ENCODE measurements at places on chromosomes 7 and 10.

GRCh38 chr10:78316451-78316931 lies 282.8 kb downstream of the RPS24 start:
- DNase-seq = no peak

GRCh38 chr7:104185346-104185745 lies 22.5 kb downstream of the ORC5 start:
- no peak for DNase-seq

GRCh38 chr7:100372256-100372655 lies 1.0 kb upstream of the PILRA start:
- DNase-seq = no peak

DNA sequence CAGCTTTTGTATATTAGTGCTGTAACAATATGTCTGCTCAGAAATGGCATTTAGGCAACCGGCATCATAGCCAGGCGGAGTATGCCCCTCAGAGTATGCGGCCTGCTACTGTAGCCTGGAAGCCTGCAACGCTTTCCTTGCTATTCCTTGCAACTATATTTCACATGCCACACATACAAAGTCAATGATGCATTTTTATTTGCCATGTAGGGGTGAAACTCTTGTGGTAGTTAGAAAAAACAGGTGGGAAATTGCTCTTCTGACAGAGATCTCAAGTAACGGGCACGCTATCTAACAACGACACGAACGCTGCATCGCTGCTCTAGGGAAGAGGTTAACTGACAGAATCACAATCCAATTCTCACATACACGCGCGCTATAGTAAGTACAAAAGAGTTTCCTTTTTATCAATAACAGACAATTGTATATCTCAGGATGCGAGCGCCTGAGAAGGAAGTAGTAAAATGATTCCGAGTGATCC lies 5.9 kb downstream of the EBF3 start:
- no peak for DNase-seq

DNA sequence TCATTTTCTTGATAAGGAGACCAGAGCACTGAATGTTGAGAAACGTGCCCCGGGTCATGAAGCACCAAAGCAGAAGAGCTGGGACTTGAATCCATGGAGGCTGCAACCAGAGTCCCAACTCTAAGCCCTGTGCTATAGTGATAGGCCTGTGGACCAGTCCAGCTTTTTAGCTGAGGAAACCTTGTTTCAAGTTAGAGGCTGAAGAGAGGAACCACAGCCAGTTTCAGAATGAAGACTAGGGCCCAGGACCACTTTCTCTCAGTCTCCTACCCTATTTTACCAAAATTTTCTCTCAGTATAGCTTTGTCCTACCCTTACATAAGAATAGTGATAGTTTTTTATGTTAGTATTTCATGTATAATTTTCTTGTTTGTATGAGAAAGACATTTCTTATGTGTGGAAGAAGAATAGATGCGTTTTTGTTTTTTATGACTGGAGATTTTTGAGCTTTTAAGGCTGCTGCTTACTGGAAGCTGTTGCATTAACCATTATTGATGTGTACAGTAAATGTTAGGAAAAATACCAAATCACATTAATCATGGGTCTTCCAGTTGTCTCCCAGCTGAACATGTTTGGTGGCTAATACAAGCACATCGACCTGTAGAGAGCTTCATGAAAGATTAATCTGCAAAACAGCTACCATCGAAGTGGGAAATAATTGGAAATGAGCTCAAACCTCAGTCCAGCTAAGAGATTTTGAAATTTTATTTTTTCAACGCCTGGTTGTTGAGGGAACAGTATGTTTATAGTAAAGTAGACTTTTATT lies 45.0 kb upstream of the CSTF2T start:
- no peak for DNase-seq
